ENCODE measurements at places on chromosomes 7 and 10. TPM values are rescaled to one million over a fixed set of nuclear protein-coding genes. Genes with fewer than 3 reads are reported as not detected.

The CLRN3 gene
- total RNA-seq = not detected

DNA sequence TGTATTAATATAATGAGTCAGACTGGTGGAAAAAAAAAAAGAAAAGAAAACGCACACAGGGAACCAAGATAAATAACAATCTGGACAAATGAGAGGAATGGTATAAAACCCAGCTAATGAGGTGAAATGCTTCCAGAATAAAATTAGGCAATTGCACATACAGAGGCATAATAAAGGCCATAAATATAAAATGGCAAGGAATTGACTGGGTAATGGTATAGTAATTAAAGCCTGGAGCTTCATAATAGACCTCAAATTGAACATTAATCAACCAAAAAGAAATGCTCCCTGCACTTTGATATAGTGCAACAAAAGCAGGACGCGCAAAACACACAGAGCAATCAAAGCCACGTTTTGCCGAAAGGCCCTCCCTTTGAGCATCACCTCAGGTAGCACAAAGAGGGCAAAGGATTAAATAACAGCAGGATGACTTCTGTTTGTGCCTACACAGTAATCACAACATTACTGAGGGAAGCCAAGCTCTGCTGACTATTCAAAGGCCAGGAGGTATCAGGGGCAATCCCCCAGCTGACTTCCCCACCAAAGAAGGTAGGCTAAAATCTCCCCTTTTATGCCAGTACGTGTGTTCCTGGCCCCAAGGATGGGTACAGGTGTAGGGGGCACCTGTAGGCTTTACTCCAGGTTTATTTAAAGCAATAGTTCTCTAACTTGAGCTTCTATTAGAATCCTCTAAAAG is 343.7 kb downstream of the ELMO1 start:
- no peak for DNase-seq

- no peak for DNase-seq
Observed at GRCh38 chr10:121702351-121703320, 104.4 kb upstream of the FGFR2 start.

DNA sequence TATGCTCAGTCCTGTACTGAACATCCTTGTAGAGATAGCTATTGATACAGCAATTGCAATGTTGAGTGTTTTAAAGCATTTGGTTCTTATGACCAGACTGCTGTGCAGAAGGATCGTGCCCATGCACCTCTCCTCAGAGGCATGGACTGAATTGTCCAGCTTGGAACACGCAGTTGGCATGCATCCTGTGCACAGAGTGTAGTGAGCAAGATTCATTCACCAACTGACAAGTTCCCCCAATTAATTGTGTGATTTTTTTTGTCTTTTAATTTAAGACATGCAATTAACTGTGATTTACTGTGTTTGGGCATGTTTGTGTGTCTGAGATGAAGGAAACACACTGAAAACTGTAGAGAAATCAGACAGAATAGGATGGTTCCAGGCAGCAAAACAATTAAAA is 323.7 kb downstream of the CDK14 start:
- DNase-seq = no peak

DNA sequence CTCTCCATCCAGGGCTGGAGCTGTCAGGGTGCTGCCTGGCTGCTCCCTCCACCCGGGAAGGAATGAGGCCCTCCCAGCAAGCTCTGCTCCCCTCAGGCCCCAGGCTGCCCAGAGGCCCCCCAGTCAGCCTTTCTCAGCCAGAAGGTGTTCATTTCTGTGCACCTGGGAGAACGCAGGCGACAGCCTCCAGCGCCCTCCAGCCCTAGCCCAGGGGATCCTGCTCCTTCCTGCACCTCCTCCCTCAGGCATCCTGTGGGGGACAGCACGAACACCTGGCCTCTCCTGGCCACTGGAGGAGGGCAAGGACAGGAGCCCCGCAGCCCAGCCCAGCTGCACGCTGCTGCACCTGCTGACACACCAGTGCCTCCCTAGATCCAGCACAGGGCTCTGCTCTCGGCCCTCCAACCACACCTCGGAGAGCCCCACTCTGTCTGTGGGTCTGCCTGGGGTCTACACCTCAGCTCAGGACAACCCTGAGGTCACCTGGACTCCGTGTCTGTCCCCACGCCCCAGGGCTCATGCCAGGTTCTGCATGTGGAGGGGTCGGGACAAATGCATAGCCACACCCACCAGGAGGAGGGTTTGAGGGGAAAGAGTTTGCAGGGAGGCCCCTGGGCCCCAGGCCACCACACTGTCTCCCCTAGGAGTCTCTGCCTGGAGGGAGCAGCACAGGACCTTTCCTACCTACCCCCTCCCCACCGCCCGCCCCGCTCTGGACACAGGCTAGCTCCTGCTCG is 7.4 kb upstream of the PWWP2B start:
- DNase-seq = no peak

DNA sequence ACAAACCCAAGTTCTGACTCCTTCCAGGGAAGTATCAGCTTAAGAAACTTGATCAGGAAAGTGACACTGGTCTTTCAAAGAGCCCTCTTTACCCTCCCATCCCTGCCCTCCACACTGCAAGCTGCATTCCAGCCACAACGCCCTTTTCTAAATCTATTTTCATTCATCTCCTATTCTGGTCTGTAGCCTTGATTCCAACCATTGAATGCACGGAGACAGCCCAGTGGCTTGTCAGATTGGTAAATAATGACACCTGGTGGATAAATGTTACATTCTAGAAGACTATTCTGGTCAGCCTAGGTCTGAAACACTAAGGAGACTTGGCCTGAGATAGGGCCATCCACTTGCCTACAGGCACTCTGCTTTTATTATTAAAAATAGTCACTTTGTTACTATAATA is 20.9 kb downstream of the MORN4 start:
- no peak for DNase-seq

DNA sequence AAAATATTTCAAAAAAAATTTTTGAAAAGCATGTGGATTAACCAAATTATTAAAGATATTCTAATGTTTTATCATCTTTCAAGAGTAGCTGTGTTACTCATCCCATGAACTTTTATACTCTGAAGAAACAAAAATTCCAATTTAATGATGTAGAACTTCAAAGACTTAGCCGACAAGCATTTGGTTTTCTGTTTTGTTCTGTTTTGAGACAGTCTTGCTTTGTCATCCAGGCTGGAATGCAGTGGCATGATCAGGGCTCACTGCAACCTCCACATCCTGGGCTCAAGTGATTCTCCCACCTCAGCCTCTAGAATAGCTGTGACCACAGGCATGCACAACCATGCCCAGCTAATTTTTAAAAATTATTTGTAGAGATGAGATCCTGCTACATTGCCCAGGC is 17.8 kb upstream of the LCOR start:
- no peak for DNase-seq

The CUZD1 gene
- 0.64 TPM for total RNA-seq

DNA sequence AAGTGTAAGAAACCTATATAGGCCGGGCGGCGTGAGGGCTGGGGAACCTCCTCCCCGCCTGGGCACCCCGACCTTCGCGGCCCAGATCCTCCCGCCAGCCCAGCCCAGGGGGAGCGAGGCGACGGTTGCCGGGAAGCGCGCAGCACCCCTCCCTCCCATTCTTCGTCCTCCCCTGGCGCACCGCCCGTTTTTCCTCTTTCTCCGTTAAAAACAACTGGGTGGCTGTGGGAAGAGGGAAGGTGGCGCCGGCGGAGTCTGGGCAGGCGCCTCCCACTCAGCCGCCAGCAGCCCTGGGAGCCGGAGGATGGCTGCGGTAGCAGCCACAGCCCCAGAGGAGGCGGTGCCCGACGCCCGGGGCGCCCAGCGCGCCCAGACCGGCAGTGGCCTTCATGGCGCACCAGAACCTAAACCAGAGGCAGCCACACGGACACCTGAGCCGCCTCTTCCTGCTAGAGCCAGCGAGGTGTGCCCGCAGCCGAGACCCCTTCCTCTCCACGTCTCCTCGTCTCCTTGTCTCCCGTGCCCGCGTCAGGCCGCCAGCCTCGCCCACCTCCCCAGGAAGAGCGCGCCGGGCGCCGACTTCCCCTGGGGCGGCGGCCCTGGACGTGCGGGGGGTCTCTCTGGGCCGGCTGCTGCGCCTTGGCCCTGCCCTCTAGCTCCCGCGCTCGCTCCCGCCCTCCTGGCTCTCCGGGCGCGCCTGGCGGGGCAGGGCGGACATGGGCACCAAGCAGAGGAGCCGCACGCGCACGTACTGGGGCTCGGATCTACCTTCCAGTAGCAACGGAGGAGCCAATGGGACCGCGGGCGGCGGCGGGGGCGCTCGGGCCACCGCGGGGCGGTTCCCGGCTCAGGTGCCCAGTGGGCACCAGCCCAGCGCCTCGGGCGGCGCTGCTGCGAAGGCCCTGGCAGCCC is 32.8 kb upstream of the SFTPD start:
- DNase-seq = no peak

Measured in CD4-positive, alpha-beta T cell (primary cell).